Epithelial cell of esophagus (primary cell): ENCODE measurements at places on chromosomes 1 and 21.
A peak's percentile ranks its signal among the peaks of the same experiment; 100 is the strongest.

- DNase-seq, result peak; percentile 96
These were observed 35.3 kb upstream of the CACYBP start for GRCh38 chr1:174964261-174964971.

GRCh38 chr1:116574581-116575291, 3.9 kb upstream of the CD58 start:
- DNase-seq, result peak; percentile 65

DNA sequence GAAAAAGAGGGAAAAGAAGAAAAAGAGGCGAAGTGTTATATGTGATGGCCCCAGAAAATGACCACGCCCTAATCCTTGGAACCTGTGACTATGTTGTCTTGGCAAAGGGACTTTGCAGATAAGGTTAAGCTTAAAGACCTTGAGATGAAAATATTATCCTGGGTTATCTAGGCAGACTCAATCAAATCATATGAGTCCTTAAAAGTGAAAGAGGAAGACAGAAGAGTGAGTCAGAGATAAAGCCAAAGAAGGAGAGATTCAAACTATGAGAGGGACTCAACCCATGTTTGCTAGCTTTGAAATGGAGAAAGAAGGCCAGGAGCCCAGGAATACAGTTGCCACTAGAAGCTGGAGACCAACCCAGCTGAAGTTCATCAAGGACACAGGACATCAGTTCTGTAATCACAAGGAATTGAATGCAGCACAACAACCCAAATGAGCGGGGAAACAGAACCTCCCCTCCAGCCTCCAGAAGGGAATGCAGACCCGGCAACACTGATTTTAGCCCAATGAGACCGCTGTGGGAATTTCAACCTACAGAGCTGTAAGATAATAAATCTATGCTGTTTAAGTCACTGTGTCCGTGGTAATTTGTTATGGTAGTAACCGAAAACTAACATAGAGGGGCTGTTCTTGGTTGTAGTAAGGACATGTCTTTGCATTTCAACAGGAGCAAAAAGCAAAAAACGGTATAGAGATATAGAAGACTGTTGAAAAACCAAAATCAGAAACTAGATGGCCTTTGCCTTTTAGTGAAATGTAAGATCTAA, 4.2 kb upstream of the RGS8 start:
- DNase-seq, result peak; percentile 23

- DNase-seq, result peak; percentile 93
These were observed 12.6 kb downstream of the ZC3H12A start for GRCh38 chr1:37486680-37487618.

- DNase-seq, result peak; percentile 57
These were observed 56.0 kb downstream of the ZMYM4 start for GRCh38 chr1:35324486-35324885.

DNA sequence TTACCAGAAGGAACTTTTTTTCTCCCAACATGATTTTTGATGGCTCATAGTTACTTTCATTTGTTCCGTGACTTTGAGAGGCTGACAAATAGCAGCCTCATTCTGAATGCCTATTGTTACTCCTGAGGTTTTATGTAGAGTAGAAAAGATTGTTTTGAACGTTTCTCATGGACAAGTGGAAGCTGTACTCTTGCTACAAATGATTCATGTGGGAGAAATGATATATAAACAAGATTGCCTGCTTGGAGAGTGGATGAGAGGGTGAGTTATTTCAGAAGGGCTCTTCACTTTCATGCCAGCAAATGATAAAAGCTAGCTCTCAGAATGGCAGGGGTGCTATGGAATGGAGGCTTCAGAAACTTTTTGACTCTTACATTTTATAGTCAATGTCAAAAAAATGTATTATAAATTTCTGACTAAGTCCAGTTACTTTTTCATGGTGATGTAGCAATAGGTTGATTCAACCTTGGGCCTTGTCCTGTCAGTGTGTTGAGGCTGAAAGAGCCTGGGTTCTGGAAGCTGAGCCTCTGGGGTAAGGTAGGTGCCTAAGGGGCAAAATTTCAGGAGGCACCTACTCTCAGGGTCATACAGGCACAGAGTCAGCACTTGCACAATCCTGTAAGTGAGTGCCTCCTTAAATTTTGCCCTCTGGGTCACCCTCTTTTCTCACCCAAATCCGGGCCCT, 19.4 kb downstream of the JUN start:
- peak; percentile 65 for DNase-seq

- DNase-seq, result no peak
These were observed 419.1 kb upstream of the NR5A2 start for GRCh38 chr1:199608414-199608813.

DNA sequence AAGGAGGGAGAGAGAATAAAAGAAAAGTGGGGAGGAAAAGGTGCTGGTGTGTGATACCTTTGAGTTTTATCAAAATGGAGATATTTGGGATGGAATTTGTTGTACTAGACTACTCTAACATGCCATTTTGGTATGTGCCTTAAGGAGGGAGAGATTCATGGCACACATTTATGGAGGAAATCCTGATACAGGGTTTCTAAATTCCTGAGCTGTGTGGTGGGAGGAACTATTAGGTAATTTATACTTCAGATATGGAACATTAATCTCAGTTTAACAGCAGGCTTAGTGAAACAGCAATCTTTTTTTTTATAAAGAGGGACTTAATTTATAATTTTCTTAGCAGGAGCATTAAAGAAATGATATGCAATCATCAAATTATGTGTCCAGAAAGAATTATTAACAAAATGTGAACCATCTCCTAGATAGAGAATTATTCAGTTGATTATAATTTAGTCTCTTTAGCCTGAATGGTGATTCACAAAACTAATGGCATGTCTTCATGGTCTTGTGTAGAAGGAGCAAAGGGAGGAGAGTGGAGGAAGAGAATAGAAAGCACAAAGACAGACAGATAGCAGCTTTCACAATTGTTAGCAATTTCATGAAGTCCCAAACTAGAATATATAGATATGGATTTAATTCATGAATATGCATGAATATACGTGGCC, 301.6 kb downstream of the HLX start:
- no peak for DNase-seq

- no peak for DNase-seq
These were observed 29.8 kb upstream of the ZBTB21 start for GRCh38 chr21:42039911-42040351.

DNA sequence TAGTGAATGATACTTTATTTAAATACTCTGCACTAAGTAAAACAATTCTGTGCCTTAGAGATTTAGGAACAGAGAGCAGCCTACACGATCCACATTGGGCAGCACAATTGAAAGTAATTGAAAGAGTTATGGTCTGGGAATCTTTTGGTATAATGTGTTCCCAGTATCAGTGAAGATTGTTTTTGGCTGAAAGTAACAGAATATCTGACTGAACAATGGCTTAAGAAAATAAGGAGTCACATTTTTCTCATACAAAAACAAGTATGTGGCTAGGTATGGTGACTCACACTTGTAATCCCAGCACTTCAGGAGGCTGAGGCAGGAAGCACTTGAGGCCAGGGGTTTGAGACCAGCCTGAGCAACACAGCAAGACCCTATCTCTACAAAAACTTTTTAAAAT, 306.2 kb downstream of the NFIA start:
- DNase-seq, result peak; percentile 21

DNA sequence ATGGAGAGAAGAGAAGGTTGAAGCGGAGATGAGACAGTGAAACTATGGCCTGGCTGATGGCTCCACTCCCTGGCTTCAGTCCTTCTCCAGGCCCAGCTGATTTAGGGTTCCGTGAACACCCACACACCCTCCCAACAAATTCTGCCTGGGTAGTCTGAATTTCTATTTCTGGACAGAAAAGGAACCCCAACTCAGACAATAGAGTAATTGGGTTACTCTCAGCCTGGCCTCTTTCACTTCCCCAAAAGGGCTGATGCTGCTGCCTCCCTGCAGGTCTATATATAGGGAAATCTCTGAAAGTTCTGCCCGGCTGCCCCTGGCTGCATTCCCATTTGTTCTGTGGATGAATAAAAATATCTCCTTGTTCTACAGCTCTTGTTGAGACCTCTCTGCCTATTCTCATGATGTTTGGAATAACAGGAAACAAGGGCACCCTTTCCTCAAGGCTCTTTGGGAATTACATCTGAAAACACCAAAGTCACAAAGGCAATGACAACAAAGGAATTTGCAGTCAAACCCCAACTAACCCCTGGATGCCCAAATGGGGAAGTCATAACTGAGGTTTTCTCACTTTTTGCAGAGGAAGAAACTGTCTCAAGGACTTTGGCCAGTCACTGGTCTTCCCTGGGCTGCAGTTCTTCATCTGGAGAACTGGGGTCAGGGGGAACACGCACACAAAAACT, 11.4 kb upstream of the ZSCAN20 start:
- no peak for DNase-seq

DNA sequence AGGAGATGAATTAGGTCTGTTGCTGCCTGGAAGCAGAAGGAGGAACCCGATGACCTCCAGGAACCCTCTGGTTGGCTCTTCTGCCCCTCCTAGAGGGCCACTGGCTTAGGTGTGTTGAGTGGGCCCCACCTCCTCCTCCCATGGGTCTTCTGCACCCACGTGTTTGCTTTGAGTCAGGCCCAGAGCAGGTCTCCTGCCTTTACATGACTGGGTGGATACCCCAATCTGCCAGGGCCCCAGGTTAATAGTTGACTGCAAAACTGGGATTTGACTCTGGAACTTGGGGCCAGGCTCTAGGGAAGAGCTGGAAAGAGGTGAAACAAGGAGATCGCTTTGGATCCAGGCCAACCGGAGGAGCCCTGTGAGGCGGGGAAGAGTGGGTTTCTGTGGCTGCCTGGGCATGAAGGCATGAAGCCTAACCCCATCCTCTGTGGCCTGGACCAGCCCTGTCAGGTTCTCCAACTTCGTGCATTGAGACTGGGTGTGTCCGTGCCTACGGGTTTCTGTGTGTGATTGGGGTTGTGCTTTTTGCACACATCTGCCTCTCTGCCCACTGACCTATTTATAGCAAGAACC, 7.8 kb upstream of the LAD1 start:
- DNase-seq, result peak; percentile 73

- no peak for DNase-seq
These were observed 191.8 kb downstream of the LYPLAL1 start for GRCh38 chr1:219365451-219365850.

DNA sequence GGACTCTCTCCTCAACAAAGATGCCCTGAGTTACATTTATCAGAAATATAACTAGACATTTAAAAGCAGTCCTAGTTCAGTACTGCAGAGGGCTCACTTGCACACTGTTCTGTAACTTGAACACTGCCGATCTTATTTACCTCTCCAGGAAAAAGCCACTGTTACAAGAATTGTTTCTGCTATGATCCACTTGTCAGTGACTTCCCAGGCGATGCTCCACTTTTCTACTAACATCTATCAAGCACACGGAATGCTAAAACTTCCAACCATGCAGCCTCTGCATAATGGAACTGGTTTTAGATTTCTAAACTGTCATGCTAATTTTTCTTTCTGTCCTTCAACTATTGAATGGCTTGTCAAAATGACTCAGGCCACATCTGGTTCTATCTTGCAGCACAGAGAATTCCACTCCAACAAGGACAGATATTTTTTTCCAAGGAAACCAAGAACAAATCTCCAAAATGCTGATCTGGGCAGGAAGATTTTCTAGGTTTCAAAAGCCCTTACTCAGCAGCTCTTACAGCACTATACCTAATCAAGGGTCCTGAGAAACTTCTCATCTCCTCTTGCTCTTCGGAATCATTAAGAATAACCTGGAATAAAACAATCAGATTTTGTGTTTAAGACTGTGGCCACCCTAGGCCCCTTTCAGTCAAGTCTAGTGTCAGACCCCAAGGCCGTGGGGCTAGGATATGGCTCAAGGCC, 9.9 kb downstream of the SEC16B start:
- DNase-seq, result peak; percentile 59
